Stimulated activated CD8-positive, alpha-beta memory T cell treated with anti-CD3 and anti-CD28 coated beads, Interleukin-7, amount 100 ng/mL, for 48 hours (primary cell): ENCODE measurements at places on chromosomes 3 and 15.

- no peak for DNase-seq
Observed at GRCh38 chr3:85254738-85255137, 295.9 kb downstream of the CADM2 start.

GRCh38 chr3:20990896-20991295, 760.1 kb downstream of the ZNF385D start:
- DNase-seq, result no peak

GRCh38 chr15:58392141-58392540, 39.6 kb upstream of the LIPC start:
- DNase-seq, result no peak

- DNase-seq, result no peak
Observed at GRCh38 chr15:93360318-93360717, 271.3 kb upstream of the RGMA start.

GRCh38 chr3:56890448-56891091, 88.8 kb upstream of the ARHGEF3 start:
- no peak for DNase-seq

DNA sequence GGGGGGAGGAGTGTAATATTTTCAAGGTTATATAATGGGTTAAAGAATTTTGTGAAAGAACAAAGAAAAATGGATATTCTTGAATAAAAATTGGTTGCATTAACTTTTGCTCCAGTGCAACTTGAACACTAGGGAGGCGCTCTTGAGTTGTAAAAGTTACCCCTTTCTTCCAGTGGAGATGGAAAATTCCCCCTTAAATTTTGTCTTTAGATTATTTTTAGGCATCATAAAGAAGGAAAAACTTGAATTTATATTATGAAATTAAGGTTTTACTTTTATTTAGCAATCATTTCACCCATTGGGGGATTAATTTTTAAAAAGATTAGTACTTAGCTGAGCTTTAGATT, 550 bp upstream of the CHD2 start:
- no peak for DNase-seq

- no peak for DNase-seq
Observed at GRCh38 chr15:68990992-68991500, 23.4 kb upstream of the NOX5 start.

GRCh38 chr3:87503900-87504498, 227.6 kb upstream of the POU1F1 start:
- no peak for DNase-seq

DNA sequence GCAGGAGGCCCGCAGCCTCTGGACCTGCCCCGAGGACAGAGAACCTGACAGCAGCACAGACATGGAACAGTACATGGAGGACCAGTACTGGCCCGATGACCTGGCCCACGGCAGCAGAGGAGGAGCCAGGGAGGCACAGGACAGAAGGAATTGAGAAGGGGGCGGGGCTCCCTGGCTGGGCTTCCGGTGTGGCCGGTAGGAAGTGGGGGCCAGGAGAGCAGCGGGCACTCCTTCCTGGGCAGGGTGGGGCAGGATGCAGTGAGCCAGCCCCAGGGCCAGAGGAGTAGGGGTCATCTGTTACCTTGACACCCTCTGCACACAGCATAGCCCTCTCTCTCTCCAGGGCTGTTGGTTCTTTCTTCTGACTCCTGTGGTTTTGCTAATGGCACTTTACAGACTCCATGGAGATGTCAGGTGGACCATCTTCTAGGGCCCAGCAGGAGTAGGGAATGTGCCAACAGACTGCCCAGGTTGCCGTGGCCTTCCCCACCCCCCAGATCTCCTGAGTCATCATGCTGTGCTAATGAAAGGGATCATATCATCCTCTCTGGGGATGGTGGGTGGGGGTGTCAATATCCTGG, 8.6 kb upstream of the ISG20 start:
- DNase-seq, result no peak

DNA sequence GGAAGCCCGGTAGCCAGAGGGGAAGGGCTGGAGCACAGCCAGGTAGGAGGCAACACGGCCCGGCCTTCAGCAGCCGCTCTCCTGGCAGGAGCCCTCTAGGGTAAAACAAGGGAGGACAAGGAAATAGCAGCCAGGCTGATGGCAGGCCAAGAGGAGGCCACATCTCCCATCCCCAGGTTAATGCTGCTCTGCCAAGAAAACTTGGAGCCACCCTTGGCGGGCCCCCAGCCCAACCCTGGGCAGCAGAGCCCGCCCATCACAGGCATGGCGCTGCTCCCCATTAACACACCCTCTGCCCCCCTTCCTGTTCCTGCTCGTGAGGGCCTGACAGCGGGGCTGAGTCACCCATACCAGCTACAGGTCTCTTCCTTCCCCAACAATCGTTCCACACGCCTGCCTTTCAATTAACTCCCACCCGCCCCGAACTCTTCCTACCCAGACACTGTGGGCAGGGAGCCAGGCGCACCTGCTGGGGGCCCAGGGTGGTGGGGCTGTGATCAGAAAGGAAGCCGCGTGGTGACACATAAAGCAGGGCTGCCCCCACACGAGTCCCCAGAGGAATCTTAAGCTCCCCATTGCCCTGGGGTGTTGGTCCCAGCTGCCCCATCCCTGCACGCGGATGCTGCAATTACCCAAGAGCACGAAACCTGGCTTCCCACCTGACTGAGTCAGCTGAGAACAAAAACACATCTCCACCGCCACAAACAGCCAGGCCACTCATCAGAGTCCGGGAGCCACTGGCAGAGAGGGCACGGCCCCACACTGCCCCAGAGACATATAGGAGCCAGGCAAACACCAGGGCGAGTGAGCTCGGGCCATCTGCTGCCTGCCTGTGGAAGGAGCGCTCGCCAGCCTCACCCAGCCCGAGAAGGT, at the start of gene C15orf62:
Gene C15orf62 (plus strand): TSS at position 707 of the 873 bp plus-strand sequence. CDS start 516 bp downstream, outside the sequence.
- DNase-seq, result peak; percentile 65

DNA sequence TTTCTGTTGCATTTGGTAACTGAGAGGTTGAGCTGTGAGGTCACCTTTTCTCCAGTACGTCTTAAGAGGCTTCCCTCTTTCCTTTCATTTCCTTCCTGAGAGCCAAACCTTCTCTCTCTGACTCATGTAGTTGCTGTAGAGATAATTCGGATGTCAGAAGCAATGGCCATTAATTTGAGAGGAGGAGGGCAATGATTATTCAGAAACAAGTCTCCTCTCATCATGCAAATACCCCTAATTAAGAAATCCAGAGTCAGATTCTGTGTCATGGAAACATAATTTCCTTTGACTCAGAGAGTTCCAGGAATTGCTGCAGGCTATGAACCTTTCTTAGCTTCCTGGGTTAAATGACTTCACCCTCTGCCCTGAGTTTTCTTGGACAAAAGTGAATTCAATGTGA, 59.0 kb upstream of the GSK3B start:
- DNase-seq, result no peak

- DNase-seq, result no peak
Observed at GRCh38 chr15:72727154-72727553, 41.1 kb downstream of the BBS4 start.

GRCh38 chr3:190217081-190217480, 96.4 kb upstream of the P3H2 start:
- DNase-seq, result no peak
